SW 1271 (cell line): ENCODE measurements at places on chromosomes 16 and 17.
A peak's percentile ranks its signal among the peaks of the same experiment; 100 is the strongest.

DNA sequence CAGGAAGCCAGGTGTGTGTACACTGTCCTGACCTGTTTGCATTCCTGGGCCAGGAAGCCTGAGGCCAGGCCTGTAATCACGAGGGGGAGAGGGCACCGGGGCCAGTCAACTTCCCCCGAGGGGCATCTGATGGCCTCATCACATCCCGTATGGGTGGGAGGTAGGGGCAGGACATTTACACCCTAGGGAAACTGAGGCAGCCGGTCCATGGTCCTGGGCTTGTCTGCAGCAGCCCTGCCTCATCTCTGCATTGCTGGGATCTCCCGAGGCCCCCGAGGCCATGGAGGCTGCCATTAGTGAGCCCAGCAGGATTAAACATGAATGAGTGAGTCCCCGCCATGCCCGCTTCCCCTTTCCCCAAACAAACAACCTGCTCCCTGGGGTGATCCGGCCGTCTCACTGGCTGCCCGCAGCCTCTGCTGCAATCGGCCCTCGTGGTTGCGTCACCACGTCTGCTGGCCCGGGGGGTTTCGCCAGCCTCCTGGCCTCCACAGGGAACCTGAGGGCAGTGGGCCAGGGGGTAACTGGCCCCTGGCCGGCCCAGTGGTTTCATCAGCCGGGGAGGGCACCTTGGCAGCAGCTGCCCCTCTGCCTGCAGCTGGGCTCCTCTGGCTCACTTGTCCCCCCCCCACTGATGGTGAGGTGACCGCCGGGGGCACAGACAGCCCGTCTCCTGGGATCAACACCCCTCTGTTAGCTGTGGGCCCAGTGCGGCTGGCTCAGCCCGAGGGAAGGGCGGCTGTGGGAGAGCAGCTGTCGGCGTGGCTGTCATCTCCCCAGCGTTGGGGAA lies 88.3 kb upstream of the GSE1 start:
- no peak for DNase-seq

DNA sequence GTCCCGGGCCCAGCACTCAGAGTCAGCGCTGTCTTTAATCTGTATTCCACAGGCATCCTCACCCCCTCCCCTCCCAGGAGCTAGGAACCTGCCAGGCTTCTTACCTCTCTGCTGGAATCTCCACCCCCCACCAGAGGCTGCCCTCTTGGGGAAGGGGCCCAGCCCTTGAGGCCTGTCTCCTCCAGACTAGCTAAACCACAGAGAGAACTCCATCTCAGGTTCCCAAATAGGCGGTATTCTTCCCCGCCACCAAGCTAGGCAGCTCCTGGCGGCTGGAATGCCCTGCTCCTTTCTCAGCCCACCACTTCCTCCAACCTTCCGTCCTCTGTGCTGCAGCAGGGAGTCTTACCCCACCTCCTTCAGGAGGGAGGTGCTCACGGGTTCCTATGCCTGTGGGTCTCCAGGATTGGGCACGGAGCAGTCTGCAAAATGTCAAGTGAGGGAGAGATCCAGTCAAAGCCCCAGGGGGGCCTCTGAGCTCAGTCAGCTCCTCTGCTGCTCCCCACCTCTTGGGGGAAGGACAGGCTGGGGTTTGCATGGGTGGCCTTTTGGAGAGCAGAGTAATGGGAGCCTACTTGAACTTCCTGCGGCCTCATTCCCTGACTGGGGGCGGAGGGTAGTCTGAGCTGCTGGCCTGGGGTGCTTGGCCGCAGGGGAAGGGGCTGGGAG lies 55.7 kb downstream of the SREBF1 start:
- DNase-seq = no peak

DNA sequence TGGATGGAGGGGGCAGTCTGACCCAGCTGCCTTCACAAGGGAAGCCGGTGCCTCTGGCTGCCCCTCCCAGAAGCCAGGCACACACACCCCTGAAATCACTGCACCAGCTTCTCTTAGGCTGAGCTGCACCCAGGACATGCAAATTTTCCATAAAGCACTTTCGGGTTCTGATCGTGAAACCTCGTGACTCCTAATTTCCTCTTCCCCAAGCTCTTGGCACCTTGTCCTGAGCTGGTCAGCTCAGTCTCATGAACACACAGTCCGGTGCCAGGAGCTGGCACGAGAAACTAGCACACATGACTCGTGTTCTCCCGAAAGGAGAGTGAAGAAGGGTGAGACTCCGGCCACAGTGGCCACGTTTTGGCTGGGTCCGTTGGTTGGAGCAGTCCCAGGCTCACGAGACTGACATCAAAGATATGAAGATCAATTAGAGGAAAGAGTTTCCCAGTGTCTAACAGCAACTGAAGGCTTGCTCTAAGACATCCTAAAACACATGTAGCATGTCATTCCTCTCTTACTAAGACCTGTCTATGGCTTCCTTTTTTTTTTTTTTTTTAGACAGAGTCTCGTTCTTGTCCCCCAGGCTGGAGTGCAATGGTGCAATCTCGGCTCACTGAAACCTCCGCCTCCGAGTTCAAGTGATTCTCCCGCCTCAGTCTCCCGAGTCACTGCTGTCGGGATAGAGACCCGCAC lies 9.2 kb upstream of the ABR start:
- no peak for DNase-seq

GRCh38 chr17:233473-233941 lies 52.1 kb upstream of the DOC2B start:
- no peak for DNase-seq

DNA sequence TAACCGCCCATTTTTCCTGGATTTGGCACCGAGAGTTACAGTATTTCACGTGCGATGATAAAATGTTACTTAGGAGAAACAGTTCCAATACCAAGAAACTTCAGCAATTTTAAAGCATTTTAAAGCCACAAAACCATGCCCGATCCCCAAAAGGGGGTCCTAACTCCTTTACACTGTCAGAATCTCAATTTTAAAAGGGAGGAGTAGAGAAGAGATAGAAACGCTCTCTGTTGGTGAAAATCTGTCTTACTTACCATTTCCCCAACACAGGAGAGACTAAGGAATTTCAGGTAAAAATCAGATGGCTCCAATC lies 526 bp upstream of the RNASEK start:
- no peak for DNase-seq

GRCh38 chr16:88768071-88768783 lies 16.8 kb downstream of the PIEZO1 start:
- DNase-seq = no peak

DNA sequence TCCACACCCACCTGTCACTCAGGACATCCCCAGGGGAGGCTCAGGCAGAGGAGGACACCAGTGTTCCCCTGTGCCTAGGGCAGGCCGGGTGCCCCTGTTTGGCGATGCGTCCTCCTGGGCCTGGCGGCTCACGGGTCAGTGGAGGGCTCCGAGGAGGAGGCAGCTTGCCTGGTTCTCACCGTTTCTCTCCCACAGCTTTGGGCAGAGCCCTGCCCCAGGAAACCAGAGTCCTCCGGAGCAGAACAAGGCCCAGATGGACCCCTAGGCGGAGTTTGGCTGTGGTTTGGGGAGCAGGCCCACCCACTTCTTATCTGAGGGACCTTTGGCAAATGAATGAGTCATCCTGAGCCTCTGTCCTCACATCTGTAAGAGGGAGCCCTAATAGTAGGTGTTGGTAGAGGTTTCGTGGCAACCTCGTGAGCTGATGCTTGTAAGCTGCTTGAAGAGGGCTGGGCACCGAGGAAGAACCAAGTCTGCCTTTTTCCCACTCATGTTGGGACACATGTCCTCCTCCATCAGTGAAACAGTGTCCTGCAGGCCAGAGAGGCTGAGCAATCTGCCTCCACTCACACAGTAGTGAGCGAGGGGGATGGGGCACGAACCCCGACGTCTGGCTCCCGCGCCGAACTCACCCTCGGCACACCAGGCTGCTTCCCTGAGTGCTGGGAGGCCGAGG lies 247.0 kb upstream of the CIBAR2 start:
- no peak for DNase-seq

GRCh38 chr17:69760562-69760961 lies 314.5 kb upstream of the KCNJ16 start:
- DNase-seq = no peak

- peak; percentile 80 for DNase-seq
Observed at GRCh38 chr17:73340093-73340596, 28.3 kb upstream of the CDC42EP4 start.

DNA sequence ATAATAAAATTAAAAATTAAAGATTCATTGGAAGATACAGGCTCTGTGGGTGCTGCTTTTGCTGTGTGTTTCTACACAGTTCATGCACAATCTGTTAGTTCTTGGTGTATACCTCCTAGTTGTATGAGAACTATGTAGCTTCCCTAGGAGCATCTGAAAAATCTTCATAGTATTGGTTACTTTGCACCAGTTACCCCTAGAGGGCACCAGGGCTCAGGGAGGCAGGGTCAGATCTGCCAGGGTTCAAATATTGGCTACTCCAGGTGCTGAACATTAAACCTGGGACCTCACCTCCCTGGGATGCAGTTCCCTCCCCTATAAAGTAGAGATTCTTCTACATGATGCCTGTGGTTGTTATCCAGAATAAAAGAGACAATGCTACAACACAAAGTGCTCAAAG lies 583.0 kb upstream of the CDH11 start:
- no peak for DNase-seq

DNA sequence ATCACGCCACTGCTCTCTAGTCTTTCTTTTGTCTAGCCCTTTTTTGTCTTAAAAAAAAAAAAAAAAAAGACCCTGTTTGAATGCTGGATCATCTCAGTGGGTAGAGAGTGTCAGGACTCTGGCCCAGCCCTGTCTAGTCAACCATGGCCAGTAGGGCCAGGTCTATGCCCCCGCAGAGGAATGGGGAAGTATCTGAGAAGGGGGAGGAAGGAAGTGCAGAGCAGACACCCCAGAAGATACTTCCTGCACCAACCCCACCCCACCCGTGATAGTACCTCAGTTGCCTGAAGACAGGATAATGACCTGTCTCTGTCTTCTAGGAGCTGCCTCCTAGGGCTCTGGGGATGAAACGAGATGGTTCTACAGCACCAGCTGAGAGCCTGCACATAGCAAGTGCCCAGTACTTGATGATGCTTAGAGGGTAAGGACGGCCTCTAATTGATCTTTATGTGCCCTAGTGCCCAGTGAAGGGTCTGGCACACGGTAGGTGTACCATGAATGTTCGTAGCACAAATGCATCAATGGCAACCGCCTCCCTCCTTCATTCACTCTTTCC lies 55.4 kb downstream of the ABAT start:
- no peak for DNase-seq

- no peak for DNase-seq
Observed at GRCh38 chr17:10033449-10033848, 128.4 kb upstream of the RCVRN start.

DNA sequence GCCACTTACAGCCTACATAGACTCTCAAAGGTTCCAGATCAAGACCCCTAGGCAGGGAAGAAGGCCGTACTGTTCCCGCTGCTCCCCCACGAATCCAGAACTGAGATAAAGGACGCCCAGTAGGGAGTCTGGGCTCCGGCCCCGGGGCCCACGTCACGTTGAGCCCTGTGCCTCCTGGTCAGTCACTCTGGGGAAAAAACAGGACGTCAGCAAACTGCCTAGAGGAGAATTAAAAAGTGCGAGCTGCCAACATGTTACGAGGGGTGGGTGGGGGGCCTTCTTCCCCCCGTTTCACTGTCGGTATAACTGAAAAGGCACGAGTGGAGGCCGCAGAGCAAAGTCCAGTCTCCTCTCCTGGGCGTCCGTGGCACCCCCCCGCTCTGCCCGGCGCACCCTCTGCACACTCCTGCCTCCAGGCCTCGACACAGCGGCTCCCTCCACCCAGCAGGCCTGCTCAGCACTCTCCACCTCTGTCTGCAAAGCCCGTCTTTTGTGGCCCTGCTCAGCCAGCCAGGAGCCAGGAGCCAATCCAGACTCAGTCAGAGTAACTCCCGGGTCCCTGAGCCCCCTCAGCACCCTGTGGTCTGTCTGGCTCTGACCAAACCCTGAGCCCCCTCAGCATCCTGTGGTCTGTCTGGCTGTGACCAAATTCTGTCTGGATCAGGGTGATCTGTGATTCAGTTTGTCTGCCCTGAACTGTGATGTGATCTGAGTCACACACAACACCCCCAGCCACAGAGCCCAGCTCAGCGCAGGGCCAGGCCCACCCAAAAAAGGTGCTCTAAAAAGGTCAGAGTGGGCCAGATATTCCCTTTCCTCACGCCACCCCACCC lies 6.2 kb downstream of the ITGAE start:
- DNase-seq = no peak

GRCh38 chr17:386141-386876 lies 33.7 kb upstream of the RPH3AL start:
- DNase-seq = peak; percentile 48

- DNase-seq = peak; percentile 31
Observed at GRCh38 chr16:87278191-87279093, 38.8 kb downstream of the C16orf95 start.

GRCh38 chr16:49836668-49837067 lies 19.2 kb downstream of the ZNF423 start:
- no peak for DNase-seq

DNA sequence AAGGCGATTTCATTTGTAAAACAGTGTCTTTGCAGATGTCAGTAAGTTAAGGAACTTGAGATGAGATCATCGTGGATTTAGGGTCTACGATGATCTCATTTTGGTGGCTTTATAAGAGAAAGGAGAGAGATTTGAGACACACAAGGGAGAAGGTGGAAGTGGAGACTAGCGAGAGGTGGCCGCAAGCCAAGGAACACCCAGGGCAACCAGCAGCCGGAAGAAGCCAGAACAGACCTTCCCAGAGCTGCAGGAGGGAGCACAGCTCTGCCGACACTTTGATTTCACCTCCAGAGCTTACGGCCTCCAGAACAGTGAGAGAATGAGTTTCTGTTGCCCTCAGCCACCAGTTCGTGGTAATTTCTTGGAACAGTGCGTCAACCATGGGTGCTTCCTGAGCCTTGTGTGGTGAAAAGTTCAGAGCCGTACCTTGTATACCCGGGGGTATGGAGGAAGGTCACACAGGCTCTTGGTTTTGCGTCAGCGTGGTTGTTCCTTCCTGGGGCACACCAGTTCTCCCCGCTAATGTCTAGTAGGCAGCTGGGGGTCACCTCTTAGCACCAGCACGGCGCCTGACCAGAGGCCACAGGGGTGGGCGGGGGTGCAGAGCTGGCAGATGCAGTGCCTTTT lies 12.9 kb upstream of the SEC14L1 start:
- DNase-seq = no peak

- DNase-seq = no peak
Observed at GRCh38 chr17:21146362-21147015, 19.7 kb downstream of the DHRS7B start.
